ENCODE measurements at places on chromosomes 6 and 20. TPM values are rescaled to one million over a fixed set of nuclear protein-coding genes. Genes with fewer than 3 reads are reported as not detected.

The SLC22A16 gene
- not detected for polyA plus RNA-seq

The XKR7 gene
- 0.02 TPM for polyA plus RNA-seq

The KCNG1 gene
- polyA plus RNA-seq: 60.1 TPM

The RFX6 gene
- not detected for polyA plus RNA-seq

The TSBP1 gene
- not detected for polyA plus RNA-seq

The DACT2 gene
- 0.77 TPM for polyA plus RNA-seq

The RWDD1 gene
- 70.7 TPM for polyA plus RNA-seq

The FERMT1 gene
- 9.6 TPM for polyA plus RNA-seq

The BCAS1 gene
- polyA plus RNA-seq: 0.27 TPM

The WTAP gene
- 70.9 TPM for polyA plus RNA-seq

DNA sequence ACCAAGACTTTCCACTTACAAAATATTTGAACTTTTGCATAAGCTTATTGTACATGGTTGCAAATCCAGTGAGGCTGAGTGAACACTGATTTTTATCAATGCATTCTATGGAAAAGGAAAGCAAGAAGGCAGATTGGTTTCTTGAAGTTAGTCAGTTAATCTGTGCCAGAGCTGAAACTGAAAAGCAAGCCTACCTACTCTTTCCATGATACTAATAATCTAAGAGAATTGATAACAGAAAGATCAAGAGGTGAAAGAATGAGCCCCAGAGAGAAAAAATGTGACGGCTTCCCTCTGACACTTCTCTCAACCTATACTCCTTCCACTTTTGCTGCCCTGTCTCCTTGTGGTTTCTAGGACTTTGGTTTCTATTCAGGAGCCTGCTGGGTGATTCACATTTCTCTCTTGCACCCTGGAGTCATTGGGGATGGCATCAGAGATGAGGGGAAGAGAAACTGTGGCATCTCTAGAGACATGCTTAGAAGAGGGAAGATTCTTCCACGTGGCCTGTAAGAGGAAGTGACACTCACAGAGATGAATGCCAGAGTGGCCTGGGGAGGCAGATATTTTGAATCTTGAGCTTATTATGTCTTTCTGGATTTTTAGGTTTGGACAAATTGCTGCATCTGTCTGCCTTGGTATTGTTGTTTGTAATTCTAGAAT lies 158.6 kb upstream of the RIMS1 start:
- H3K36me3 ChIP-seq: no peaks in the 10 kb centered on the region
- H3K27ac ChIP-seq: no peak overlapping the region
- no peak overlapping the region for H3K4me3 ChIP-seq
- H3K27me3 ChIP-seq: no peaks in the 10 kb centered on the region

DNA sequence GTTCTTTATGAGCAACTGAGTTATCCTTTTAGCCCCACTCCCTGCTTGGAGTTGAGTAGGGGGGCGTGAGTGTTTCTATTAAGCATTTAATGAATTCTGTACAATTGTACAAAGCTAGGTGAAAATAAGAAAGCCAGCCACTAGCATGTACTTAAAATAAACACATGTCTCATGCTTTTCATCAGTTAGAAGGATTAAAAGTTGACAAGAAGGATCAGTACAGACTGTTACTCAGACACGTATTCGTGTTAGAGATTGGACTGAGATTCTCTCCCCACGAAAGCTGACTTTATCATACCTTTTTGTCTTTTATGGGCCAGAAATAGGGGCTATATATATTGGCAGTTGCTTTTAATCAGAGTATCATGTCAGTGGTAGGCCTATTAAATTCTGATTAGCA lies 1.7 kb downstream of the HSF2 start:
- H3K27ac ChIP-seq: no peak overlapping the region
- no peak for DNase-seq
- peak overlapping the region; percentile 92 for H3K4me3 ChIP-seq
- peaks cover 21% of the 10 kb centered on the region for H3K27me3 ChIP-seq

DNA sequence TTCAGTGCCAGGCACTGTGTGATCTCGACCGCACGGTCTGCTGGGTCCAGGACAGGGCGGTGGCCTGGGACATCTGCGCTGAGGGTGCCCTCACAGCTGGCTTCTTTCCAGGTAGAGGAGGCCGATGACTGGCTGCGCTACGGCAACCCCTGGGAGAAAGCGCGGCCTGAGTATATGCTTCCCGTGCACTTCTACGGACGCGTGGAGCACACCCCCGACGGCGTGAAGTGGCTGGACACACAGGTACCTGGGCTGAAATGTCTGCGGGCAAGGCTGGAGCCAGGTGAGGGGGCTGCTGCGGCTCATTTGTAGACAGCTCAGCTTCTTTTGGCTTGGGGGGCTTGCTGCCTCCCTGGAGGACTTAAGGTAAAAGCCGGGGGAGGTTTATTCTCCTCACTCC lies 26.6 kb downstream of the PYGB start:
- DNase-seq: no peak
- no peak overlapping the region for H3K27ac ChIP-seq
- H3K4me1 ChIP-seq: no peaks in the 10 kb centered on the region
- H3K36me3 ChIP-seq: peaks cover 58% of the 10 kb centered on the region
- H3K4me3 ChIP-seq: no peak overlapping the region

- H3K27ac ChIP-seq: no peak overlapping the region
- H3K4me1 ChIP-seq: no peaks in the 10 kb centered on the region
- no peak overlapping the region for H3K4me3 ChIP-seq
Measured at GRCh38 chr6:5012519-5012918, 8.7 kb upstream of the RPP40 start.

DNA sequence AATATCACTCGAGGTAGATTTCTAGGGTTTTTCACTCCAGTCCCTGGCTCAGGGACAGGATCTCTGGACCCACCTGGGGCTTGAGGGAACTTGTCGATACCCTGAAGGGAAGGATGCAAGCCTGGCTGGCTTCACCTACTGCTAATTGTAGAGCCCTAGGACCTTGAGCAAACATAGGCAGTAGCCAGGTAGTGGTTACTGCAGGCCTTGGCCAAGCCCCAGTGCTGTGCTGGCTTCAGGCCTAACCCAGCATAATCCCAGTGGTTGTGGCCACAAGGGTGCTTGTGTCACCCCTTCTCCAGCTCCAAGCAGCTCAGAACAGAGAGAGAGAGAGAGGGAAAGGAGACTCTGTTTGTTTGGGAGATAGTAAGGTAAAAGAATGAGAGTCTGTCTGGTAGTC lies 5.8 kb upstream of the MCM9 start:
- no peaks in the 10 kb centered on the region for H3K27me3 ChIP-seq
- no peak for DNase-seq
- H3K4me1 ChIP-seq: peaks cover 1% of the 10 kb centered on the region
- H3K36me3 ChIP-seq: no peaks in the 10 kb centered on the region

GRCh38 chr6:20630136-20630535 lies 95.9 kb downstream of the CDKAL1 start:
- H3K27me3 ChIP-seq: no peaks in the 10 kb centered on the region
- H3K27ac ChIP-seq: no peak overlapping the region
- no peaks in the 10 kb centered on the region for H3K36me3 ChIP-seq
- no peak overlapping the region for H3K4me3 ChIP-seq

GRCh38 chr20:48616481-48616880 lies 211.3 kb downstream of the PREX1 start:
- no peaks in the 10 kb centered on the region for H3K27me3 ChIP-seq
- no peaks in the 10 kb centered on the region for H3K36me3 ChIP-seq
- H3K4me1 ChIP-seq: no peaks in the 10 kb centered on the region
- DNase-seq: no peak
- H3K27ac ChIP-seq: no peak overlapping the region

GRCh38 chr6:54294965-54295532 lies 13.2 kb upstream of the TINAG start:
- no peaks in the 10 kb centered on the region for H3K4me1 ChIP-seq
- no peaks in the 10 kb centered on the region for H3K36me3 ChIP-seq
- no peak overlapping the region for H3K4me3 ChIP-seq
- H3K27ac ChIP-seq: no peak overlapping the region

DNA sequence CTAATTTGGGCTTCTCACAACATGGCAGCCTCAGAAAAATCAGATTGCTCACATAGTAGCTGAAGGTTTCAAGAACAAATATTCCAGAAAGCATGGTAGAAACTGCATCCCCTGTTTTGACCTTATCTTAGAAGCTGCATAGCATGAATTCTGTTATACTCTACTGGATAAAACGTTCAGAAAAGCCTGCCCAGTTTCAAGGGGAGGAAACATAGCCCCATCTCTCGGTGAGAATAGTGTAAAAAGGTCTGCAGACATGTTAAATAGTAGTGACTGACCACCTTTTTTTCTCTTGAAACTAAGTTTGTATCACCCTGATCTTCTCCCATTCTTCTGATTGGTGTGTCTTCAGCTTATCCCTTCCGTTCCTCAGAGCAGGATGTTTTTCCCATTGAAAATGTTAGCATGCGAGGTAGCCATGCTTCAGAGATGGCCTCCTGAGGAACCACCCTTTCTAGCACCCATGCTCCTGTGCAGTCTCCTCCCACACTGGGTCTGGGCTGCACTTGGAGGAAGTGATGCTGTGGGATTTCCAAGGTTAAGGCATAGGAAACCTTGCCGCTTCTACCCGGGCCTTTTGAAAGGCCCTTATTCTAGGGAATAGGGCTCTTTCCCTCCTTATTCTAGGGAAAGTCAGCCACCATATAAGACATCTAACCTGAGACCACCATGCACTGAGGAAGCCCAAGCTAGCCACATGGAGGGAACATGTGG lies 50.1 kb downstream of the MARCKS start:
- DNase-seq: peak; percentile 65
- H3K27ac ChIP-seq: no peak overlapping the region
- H3K4me3 ChIP-seq: no peak overlapping the region
- H3K36me3 ChIP-seq: no peaks in the 10 kb centered on the region
- H3K27me3 ChIP-seq: no peaks in the 10 kb centered on the region

DNA sequence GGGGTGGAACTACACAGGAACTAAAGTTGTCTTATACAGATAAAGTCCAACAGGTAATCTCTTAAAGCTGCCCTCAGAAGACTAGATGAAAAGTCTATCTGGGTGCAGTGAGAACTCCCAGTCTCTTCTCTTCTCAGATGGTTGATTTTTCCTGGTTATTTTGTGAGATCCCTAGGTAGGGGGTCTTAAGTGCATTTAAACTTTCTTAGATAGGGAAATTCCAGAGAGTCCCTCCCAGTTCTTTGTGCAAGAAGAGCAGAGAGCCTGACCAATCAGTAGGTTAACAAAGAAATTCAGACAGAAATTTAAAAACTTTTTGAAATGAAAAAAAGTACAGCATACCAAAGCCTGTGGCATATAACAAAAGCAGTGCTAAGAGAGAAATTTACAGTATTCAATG lies 2.0 kb upstream of the GABRR2 start:
- no peaks in the 10 kb centered on the region for H3K27me3 ChIP-seq
- no peak for DNase-seq
- H3K4me1 ChIP-seq: no peaks in the 10 kb centered on the region
- H3K27ac ChIP-seq: no peak overlapping the region
- H3K36me3 ChIP-seq: no peaks in the 10 kb centered on the region
- no peak overlapping the region for H3K4me3 ChIP-seq

GRCh38 chr20:47814632-47815415 lies 29.5 kb upstream of the SULF2 start:
- DNase-seq: no peak
- H3K36me3 ChIP-seq: no peaks in the 10 kb centered on the region
- H3K27me3 ChIP-seq: no peaks in the 10 kb centered on the region
- H3K4me3 ChIP-seq: no peak overlapping the region
- H3K27ac ChIP-seq: no peak overlapping the region

DNA sequence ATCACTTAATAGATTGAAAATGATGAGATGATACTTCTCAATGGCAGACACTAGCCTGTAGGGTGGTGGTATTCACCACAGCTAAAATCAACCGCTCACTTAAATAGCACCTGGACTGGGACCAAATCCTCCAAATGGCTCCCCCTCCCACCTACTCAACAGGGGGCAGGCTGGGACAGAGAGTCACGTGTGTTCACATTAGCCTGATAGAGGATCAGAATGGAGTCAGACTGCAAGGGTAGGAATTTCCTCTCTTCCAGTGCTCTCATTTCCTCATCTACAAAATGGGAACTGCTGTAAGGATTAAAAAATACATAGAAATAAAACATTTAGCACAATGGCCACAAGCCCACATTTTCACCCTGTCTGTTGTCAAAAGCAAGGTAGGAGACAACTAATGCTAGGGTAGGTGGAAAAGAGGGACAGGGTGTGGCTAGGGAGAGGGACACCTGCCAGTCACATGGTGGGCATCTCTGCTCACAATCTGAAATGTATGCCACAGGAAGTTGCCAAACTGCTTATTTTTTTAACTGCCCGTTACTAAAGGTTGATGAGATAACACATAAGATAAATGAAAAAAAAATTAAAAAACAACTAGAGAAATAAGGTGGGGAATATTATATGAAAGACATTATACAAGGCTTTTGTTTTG lies 55.3 kb downstream of the BACH2 start:
- peaks cover 31% of the 10 kb centered on the region for H3K4me1 ChIP-seq
- no peaks in the 10 kb centered on the region for H3K36me3 ChIP-seq
- no peaks in the 10 kb centered on the region for H3K27me3 ChIP-seq
- DNase-seq: no peak
- no peak overlapping the region for H3K27ac ChIP-seq

DNA sequence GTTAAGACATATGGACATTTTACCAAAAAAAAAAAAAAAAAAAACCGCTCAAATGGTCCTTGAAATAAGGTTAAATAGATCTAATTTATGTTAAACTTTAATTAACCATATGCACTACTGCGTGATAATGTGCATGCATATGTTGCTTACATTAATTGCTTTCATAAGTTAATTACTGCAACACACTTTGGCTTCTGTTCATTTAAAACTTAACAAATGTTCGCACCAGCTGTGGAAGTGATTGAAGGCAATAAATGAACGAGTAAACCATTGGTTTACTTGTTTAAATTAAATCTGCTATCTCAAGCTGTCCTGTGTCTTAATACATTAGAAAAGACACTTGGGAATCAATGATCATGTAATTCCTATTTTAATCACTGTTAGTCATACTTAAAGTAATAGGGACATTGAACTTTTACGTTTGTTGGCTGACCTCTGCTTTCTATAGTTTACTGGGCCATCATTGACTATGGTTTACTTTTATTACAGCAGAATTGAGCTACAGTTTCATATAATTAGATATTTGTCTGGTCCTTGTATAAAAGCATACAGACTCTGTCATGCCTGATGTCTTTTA lies 294.7 kb downstream of the KHDC1L start:
- no peak overlapping the region for H3K27ac ChIP-seq
- H3K4me3 ChIP-seq: no peak overlapping the region
- H3K36me3 ChIP-seq: no peaks in the 10 kb centered on the region

DNA sequence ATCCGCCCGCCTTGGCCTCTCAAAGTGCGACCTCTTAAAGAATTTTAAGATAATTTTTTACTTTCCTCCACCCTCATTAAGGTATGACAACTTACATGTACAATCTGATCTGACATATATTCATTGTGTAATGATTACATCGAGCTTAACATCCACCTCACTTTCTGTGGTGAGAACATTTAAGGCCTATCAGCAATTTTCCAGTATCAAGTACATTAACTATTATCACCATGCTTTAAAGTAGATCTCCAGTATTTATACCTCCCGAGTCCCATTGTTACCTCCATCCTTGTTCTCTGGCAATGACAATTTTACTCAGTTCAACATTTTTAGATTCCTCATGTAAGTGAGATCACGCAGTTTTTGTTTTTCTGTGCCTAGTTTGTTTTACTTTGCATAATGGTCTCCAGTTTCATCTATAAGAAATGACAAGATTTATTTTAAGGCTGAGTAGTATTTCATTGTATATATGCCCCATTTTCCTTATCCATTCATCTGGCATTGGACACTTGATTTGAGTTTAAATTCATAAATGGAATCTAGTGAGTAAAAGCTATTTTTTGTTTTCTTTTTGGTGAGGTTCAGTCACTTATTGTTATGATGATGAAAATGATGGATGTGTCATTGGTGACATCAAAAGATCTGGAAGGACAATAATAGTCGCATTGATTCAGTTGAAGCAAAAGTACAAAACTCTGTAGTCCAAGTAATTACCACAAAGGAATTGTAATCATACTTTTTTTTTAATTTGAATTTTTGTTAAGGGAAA lies 87.0 kb downstream of the OR2B2 start:
- peak overlapping the region; percentile 74 for H3K4me3 ChIP-seq
- H3K27me3 ChIP-seq: no peaks in the 10 kb centered on the region
- no peak for DNase-seq
- H3K27ac ChIP-seq: peak overlapping the region; percentile 60
- H3K4me1 ChIP-seq: no peaks in the 10 kb centered on the region
- H3K36me3 ChIP-seq: no peaks in the 10 kb centered on the region

All from cardiac muscle cell (in vitro differentiated cells and primary cell).